Ureter (tissue), 1 donor: ENCODE measurements at places on chromosomes 3 and 15. TPM values are rescaled to one million over a fixed set of nuclear protein-coding genes. Genes with fewer than 3 reads are reported as not detected.
A peak's percentile ranks its signal among the peaks of the same experiment; 100 is the strongest.

GRCh38 chr3:42493126-42493797 is 9.2 kb upstream of the VIPR1 start:
- peak; percentile 34 for DNase-seq

GRCh38 chr3:108280476-108280875 is 15.9 kb upstream of the HHLA2 start:
- DNase-seq, result no peak

GRCh38 chr3:73213896-73214295 is 152.4 kb downstream of the EBLN2 start:
- DNase-seq, result no peak

DNA sequence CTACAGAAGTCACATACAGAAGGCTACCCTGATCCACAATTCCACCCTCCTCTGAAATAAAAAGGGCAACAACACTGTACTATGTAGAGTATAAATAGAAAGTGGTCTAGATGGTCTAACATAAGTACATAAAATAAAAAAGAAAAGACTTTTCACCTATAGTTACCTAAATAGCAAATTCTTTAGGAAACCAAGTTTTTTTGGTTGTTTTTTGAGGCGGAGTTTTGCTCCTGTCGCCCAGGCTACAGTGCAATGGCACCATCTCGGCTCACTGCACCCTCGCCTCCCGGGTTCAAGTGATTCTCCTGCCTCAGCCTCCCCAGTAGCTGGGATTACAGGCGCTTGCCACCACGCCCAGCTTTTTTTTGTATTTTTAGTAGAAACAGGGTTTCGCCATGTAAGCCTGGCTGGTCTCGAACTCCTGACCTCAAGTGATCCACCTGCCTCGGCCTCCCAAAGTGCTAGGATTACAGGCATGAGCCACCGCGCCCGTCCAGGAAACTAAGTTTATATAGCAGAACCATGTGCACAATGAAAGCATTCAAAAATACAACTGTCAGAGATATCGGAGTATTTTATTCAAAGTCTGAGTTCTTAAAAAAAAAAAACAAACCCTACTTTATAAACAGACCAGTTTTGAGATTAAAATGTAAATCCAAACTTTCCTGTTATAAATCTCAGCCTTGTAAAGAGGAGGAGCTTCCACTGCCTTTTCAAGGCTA is 1.7 kb downstream of the SIN3A start:
- no peak for DNase-seq

DNA sequence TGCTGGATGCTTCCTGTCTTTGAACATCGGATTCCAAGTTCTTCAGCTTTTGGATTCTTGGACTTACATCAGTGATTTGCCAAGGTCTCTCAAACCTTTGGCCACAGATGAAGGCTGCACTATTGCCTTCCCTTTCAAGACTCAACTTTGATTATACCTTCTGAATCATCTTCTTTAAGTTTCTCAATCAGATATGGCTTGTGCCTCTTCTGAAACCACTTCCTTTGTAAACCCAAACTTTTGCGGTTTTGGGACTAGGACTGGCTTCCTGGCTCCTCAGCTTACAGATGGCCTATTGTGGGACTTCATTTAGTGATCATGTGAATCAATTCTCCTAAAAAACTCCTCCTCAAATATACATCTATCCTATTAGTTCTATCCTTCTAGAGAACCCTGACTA is 47.1 kb upstream of the CADPS start:
- no peak for DNase-seq

DNA sequence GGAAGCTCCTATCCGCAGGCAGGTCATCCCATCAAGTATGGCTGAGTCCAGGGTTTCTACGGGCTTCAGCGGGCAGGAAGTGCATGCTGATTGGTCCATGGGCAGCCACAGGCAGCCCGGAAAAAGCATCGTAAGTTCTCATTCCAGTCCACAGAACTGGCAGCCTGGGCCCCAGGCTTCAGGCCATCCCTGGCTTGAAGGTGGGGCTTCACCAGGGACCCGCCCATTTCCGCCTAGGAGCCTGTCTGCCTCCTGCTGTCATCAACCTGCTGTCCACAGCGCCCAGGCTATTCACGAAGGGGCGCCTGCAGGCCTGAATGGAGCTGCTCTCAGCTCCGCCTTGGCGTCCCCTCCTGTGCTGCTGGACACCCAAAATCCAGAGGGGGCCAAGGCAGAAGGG is 13.9 kb downstream of the PCYT1A start:
- no peak for DNase-seq

DNA sequence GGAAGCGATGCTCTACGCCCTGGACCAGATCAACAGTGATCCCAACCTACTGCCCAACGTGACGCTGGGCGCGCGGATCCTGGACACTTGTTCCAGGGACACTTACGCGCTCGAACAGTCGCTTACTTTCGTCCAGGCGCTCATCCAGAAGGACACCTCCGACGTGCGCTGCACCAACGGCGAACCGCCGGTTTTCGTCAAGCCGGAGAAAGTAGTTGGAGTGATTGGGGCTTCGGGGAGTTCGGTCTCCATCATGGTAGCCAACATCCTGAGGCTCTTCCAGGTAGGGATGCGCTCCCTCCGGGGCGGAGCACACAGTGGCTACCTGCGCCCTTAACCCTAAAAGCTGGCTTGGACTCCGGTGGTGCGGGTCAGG is 698 bp downstream of the GRM7 start:
- no peak for DNase-seq

PPM1L gene
- 16.3 TPM for total RNA-seq

GABRA5 gene
- total RNA-seq, result not detected

AGTR1 gene
- 4.6 TPM for total RNA-seq
